Spleen (tissue), 13 donors: ENCODE measurements at places on chromosomes 7 and 10. TPM values are rescaled to one million over a fixed set of nuclear protein-coding genes. Genes with fewer than 3 reads are reported as not detected.

SLC13A4 gene
- total RNA-seq = not detected

SPDYE8 gene
- total RNA-seq = not detected

CALML5 gene
- not detected for total RNA-seq

CCDC7 gene
- 17.8 TPM for total RNA-seq

SHH gene
- not detected for total RNA-seq

MMRN2 gene
- total RNA-seq = 120 TPM

EGFR gene
- 31.7 TPM for total RNA-seq

SDK1 gene
- total RNA-seq = 52.6 TPM

C7orf57 gene
- not detected for total RNA-seq

LBX1 gene
- total RNA-seq = not detected

FAM221A gene
- 6.3 TPM for total RNA-seq
